T follicular helper cell (primary cell): ENCODE measurements at places on chromosomes 2 and 18.

DNA sequence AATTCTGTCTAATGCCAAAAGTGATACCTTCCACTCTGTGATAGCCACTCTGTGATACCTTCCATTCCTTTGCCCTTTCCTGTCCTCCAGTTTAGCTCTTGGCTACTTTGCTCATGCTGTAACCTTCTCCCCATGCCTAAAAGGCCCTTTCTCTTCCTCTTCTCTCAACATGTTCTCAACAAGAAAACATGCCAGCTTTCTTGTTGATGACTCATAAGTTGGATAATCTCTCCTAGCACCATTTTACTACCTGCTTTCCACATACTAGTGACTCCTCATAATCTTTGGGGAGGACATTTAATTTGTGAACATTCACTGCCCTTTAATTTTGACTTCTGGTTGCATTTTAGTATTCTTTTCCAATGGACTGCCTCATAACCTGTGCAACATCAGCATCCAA is 55.9 kb upstream of the NT5C1B start:
- DNase-seq: no peak

- DNase-seq: no peak
Observed at GRCh38 chr18:13868501-13869271, 44.7 kb downstream of the MC5R start.

DNA sequence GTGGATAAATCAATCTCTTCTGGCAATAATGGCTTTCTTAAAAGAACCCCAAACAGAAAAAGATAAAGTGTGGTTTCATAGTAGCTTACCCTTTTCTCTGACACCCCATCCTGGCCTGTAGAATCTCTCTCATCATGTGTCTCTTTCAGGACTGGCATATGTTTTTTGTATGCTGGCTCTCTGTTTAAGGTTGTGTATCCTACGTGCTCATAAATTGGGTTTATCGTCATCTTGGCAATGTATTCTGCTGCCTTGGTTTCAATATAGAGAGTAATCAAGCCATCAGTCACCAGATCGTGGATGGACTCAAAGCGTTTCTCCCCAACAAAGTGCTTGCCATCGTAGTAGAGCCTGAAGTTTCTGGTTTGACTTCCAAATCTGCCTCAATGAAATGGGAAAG is 113.5 kb upstream of the CHRNA1 start:
- DNase-seq: no peak

DNA sequence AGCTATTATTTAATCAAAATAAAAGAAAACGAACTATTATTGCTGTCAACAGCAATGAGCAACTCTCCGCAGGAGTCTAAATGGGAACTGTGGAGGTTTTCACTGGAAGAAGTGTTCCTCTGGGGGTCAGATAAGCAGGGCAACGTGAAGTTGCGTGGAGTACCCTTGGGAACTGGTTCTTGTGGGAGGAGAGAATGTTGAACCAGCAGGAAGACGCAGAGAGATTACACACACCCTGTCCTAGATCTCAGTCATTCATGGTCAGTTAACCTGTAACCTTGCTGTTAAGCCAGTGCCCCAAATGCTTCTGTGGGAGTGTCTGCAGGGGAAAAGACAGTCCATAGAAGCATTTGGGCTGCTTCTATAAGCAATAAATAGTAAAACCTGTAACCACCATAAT is 20.4 kb upstream of the CABLES1 start:
- no peak for DNase-seq

GRCh38 chr2:22719396-22719795 is 665.6 kb upstream of the KLHL29 start:
- DNase-seq: no peak

GRCh38 chr2:85803704-85804425 is 50.1 kb downstream of the ATOH8 start:
- DNase-seq: no peak

DNA sequence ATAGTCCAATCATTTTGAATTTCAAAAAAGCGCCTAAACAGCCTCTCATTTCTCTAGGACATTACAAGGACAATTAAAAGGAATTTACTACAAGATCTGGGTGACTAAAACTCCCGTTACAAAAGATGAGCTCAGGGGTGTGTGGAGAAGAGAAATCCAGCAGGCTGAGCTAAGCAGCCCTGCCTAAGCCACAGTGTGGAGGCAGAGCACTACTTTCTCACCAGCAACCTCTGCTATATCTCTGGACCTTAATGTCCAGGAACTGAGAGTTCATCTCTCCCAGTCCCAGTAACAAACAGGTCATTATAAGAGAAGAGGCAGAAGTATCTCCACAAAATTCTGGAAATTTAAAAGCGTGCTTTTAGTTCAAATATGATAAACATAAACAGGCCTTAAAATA is 18.9 kb upstream of the ANKRD62 start:
- no peak for DNase-seq

- no peak for DNase-seq
Observed at GRCh38 chr18:433298-433697, 67.2 kb downstream of the COLEC12 start.
